Epithelial cell of prostate (primary cell): ENCODE measurements at places on chromosomes 7 and 10.

GRCh38 chr7:2271273-2272026 lies 29.4 kb downstream of the NUDT1 start:
- no peak for DNase-seq

- DNase-seq = no peak
Observed at GRCh38 chr7:99033765-99034164, 110.1 kb downstream of the SMURF1 start.

- no peak for DNase-seq
Observed at GRCh38 chr7:152710153-152710442, 34.2 kb upstream of the XRCC2 start.

- no peak for DNase-seq
Observed at GRCh38 chr7:7427363-7427762, 108.3 kb downstream of the COL28A1 start.

DNA sequence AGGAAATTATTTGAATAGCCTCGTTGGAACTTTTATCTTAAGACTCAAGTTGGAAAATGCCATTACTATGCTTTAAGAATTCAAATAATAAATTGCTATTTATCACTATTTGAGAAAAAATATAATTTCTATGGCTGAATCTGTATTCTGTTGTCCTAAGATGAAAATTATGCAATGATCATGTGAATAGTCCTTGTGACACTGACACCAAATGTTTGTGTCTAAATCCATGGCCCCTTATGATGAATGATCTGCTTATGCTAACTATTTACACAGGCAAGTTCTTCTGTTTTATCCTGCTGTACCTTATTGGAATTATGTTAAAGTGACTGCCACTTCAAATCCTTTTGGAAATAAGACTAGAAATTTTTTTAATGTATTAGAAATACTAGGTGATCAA lies 208.7 kb downstream of the DOCK4 start:
- no peak for DNase-seq
